ENCODE measurements at places on chromosomes 6 and 20.

- DNase-seq = no peak
Measured at GRCh38 chr6:25746968-25747367, 7.6 kb upstream of the SLC17A4 start.

DNA sequence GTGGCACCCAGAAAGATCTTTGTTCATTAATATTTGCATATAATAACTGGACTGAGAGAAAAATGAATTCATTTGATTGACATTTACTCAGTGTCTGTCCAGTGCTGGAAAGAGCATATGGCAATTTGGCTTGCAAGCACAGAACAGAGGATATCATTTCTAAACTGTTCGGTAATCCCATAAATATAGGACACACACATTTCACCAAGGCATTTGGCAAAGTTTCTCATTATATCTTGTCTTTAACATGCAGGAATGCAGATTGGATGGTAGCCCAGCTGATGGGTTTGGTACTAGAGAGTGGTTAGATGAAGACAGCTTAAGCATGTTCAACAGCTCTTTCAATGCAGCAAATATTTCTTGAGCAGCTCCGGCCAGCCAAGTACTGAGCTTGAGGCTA lies 259.2 kb downstream of the PRKN start:
- DNase-seq = no peak

DNA sequence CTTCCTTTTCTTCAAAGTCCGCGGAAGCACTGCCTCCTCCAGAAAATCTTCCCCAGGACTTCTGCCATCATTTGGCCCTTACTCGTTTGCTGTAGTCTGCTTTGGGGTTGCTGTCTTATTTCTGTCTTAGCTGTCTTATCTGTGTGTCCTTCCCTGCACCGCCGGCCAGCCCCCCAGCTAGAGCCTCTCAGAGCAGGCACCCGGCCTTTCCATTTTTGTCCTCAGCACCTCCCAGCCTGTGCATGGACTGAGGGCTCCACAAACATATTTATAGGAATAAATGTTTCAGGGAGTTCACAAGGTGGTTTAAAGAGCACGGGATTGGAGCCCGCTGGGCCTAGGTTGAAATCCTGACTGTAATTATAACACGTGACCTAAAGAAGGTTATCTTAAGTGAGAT lies 8.1 kb downstream of the GLP1R start:
- DNase-seq = no peak

GRCh38 chr20:19757487-19758132 lies 448 bp upstream of the RIN2 start:
- no peak for DNase-seq

- DNase-seq = no peak
Measured at GRCh38 chr6:149045404-149045803, 272.1 kb upstream of the TAB2 start.

- no peak for DNase-seq
Measured at GRCh38 chr6:140846503-140847261, 1286.0 kb upstream of the GJE1 start.

Data from GM18507 (cell line).